Esophagus squamous epithelium (tissue), 5 donors: ENCODE measurements at places on chromosomes 16 and 17.

DNA sequence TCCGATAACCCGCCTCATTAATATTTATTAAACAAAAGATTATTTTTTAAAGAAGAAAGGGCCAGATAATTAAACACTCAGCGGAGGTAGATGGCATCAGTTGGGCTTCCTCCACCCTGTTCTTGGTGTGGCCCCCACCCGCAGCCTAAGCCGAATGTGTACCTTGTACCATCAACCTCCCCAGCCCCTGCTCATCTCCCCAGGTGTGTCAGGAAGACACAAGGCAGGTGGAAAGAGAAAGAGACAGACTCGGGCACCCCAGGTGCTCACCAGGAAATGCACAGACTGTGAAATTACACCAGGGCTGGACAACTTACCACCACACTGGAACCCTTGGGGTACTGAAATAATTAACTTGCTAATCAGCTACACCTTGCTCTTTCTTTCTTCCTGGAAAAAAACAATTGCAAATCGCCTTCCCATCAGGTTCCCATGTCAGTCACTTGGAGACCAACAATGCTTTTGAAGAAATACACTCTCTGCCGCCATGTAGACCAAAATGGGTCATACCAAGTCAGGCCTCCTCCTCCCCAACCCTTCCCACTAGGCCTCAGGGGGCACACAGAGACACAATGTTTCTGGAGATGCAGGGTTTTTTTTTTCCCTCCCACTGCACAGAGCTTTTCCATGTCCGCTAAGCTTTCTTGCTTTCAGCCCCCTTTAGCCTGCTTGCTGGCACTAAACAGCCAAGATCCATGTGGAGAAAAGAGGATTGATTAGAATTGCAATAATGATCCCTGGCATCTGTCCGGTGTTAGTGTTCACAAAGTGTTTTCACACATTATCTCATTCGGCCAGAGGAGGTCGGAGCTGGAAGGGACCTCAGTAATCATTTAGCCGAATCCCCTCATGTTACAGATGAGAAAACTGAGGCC, 8.6 kb upstream of the LHX1 start:
- DNase-seq: no peak

DNA sequence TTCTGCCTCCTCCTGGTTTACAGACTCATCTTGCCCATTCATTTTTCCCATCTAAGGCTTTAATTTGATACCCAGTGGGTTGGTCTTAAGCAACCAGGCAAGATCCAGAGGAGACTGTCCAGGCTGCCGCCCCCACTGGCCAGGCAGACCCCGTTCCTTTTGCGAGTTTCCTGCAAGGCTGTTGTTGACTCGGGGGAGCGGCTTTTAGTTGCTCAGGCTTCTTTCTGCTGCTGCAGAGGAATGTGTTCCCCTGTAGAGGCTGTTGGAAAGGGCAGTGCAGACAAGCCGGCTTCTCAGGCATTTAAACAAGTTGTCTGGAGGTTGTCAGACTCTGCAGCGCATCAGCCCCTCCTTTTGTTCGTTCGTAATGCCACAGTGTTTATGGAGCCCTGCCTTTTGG, 231.2 kb downstream of the PRKCA start:
- no peak for DNase-seq

- DNase-seq: no peak
Observed at GRCh38 chr16:2039274-2040031, 8.2 kb downstream of the NTHL1 start.

GRCh38 chr17:78450696-78451345, 72.4 kb downstream of the PGS1 start:
- no peak for DNase-seq

- no peak for DNase-seq
Observed at GRCh38 chr17:16488186-16488967, 3.6 kb downstream of the LRRC75A start.
